ENCODE measurements at places on chromosomes 16 and 17.

- DNase-seq: peak; percentile 4
Observed at GRCh38 chr17:12859520-12859919, 70.2 kb downstream of the ARHGAP44 start.

GRCh38 chr17:21535686-21536375 lies 156.5 kb upstream of the KCNJ18 start:
- no peak for DNase-seq

GRCh38 chr17:50196826-50197225 lies 4.6 kb downstream of the COL1A1 start:
- DNase-seq: no peak

DNA sequence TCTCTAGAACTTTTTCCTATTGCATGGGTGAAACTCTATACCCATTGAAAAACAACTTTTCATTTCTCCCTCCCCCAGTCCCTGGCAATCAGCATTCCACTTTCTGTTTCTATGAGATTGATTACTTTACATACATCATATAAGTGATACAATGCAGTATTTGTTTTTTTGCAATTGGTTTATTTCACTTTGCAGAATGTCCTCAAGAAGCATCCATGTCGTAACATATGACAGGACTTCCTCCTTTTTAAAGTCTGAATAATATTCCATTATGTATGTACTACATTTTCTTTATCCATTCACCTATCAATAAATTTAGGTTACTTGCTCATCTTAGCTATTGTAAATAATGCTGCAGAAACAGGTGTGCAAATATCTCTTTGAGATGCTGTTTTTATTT lies 8.8 kb downstream of the IL21R start:
- DNase-seq: no peak
